ENCODE measurements at places on chromosomes 7 and 10.

- DNase-seq: no peak
These were observed 352 bp upstream of the ZNF485 start for GRCh38 chr10:43605850-43606322.

GRCh38 chr7:98641646-98642500 is 24.8 kb downstream of the NPTX2 start:
- DNase-seq: peak; percentile 39

GRCh38 chr7:130387628-130388403 is 7.5 kb downstream of the CPA1 start:
- DNase-seq: no peak

DNA sequence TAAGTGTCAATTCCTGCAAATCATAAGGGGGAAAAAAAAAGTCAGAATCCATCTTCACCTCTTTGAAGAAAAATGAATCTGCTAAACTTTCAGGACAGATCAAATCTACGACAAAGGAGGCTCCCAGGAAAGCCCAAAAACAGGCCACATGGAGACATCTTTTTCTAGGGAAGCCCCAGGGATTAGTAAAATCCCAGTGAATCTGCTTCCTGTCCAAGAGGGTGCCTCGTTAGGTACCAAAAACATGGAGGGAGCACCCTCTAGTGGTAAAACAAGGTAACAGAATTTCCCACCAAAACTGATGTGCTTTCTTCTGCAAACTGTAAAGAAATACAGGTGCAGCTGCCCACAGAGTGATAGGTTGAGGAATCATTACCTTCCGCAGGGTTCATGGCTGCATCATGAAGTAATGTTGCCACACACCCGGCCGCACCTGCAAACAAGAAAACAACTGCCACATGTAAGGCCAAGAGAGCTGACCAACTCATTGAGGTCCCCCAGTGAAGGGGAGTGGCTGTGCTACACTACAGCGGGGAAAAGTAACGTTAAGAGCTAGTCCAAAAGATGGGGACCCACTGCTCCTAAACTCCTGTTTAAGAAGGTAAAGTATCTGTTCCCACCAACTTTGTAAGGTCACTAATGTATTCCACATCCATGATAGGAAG is 7.9 kb downstream of the SLC25A28 start:
- DNase-seq: peak; percentile 69

- DNase-seq: no peak
These were observed 7.2 kb upstream of the CHCHD1 start for GRCh38 chr10:73774637-73775036.

GRCh38 chr10:45152726-45153125 is 152.0 kb downstream of the ZNF22 start:
- DNase-seq: no peak

DNA sequence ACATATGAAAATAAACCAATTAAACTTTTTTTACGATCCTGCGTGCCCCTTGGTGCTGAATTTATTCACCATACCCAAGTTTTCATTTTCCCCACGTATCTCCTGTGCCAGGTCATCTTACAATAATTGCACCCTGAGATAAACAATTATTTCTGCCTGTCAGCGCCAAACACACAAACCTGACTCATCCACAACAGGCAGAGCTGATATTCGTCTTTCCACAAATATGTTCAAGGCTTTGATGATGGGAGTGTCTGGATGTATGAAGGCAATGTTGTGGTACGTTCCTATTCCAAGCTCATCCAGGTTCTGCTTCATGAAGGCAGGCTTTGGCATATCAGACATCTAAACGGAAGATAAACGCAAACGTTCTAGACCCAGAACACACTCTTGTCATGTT is 45.8 kb upstream of the RHEB start:
- DNase-seq: no peak

- peak; percentile 60 for DNase-seq
These were observed 8.7 kb downstream of the ECD start for GRCh38 chr10:73159038-73159648.

- DNase-seq: no peak
These were observed 68.7 kb downstream of the CAMK1D start for GRCh38 chr10:12418000-12418399.

DNA sequence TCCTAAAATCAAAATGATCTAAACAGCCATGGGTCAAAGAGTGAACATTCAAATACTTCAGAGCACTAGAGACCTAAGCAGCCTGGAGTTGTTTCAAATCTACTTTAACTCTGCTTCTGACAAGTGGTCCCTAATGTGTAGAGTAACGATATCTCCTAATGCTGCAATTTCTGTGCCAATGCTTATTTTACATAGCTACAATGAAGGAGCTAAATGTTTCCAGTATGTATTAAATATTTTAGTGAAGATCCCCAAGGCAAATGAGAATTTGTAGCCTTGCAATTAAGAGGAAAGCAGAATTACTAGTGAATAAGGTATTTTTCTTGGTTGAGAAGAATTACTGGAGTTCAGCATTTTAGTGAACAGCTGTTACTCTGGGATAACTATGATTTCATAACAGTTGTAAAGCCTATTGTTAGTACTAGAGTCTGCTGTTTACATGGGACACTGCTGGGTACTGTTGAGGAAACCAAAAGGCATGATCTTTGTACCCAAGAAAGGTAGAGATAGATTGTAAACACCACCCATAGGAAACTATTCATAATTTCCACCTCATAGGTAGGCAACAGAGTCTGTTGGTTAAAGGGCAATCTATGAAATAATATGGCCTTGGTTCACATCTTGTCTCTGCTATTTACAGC is 271.9 kb downstream of the PLXDC2 start:
- DNase-seq: no peak

- DNase-seq: no peak
These were observed 2.9 kb downstream of the UBE3C start for GRCh38 chr7:157141525-157142060.

GRCh38 chr10:127880557-127880956 is 12.2 kb downstream of the CLRN3 start:
- no peak for DNase-seq

- DNase-seq: no peak
These were observed 177.7 kb upstream of the PRSS1 start for GRCh38 chr7:142571581-142571980.

GRCh38 chr10:114284346-114285071 is 45.5 kb downstream of the VWA2 start:
- no peak for DNase-seq

Measured in GM10248 (cell line).